Mammary epithelial cell (primary cell): ENCODE measurements at places on chromosomes 1 and 21. TPM values are rescaled to one million over a fixed set of nuclear protein-coding genes. Genes with fewer than 3 reads are reported as not detected.

Gene TNN
- polyA plus RNA-seq: not detected

GRCh38 chr21:37195059-37195458 lies 72.1 kb downstream of the VPS26C start:
- DNase-seq: no peak

DNA sequence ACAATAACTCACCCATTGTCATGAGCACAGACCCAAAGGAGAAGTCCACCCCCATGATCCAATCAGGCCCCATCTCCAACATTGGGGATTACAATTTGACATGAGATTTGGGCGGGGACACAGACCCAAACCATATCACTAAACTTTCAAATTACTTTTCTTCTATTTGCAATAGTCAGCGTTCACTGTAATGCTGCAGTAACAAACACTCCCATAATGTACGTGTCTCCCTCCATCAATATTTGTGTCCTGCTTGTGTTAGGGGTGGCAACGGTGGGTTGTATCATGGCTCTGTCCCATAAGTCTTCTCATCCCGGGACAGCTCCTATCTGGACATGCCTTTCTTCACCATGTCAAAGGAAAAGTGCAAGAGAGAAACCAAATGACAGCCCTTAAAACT lies 26.2 kb downstream of the TFF3 start:
- DNase-seq: no peak

GRCh38 chr1:147202576-147202975 lies 22.6 kb downstream of the FMO5 start:
- peak; percentile 37 for DNase-seq

DNA sequence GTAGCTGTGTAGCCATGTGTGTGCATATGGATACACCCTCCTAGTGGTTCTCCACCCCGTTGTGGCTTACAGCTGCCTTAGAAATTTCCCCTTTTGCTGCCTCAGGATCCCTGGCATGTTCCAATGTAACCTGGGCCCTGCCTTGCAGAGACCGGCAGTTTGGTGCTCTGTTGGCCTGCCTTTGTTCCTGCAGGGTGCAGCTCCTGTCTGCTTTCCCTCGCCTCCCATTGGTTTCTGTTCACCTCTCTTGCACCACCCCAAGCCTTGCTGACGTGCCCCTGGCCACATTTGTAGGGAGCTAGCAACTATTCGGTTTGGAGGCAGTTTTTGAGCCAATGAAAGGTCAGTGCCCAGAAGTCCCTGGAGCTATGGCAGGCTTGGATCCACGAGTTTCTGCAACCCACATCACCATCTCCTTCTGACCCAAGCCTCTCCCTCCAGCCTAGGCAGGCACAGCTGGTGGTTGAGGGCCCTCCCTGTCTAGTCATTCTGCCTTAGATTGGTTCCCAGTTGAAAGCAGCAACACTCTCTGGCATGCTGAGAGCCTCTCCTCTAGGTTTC lies 54.9 kb downstream of the MAB21L3 start:
- DNase-seq: no peak

DNA sequence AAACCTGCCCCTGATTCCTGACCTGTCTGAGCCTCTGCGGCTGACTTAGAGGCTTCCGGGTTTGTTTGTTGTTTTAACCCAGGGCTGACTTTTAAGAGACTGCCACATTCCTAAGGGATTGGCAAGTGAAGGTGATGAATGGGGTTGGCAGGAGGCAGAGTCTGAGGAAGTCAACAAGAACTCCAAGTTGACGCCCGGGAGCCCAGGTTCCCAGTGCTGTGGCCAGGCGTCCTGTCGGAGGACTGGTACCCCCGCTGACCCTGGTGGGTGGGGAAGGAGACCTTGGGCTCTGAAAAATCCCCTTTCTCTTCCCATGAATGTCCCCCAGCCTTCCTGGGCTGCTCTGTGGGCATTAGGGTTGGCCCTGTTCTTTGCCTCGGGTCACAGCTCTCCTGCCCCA lies 19.7 kb upstream of the EPS8L3 start:
- DNase-seq: peak; percentile 80

Gene OR14K1
- polyA plus RNA-seq: not detected

DNA sequence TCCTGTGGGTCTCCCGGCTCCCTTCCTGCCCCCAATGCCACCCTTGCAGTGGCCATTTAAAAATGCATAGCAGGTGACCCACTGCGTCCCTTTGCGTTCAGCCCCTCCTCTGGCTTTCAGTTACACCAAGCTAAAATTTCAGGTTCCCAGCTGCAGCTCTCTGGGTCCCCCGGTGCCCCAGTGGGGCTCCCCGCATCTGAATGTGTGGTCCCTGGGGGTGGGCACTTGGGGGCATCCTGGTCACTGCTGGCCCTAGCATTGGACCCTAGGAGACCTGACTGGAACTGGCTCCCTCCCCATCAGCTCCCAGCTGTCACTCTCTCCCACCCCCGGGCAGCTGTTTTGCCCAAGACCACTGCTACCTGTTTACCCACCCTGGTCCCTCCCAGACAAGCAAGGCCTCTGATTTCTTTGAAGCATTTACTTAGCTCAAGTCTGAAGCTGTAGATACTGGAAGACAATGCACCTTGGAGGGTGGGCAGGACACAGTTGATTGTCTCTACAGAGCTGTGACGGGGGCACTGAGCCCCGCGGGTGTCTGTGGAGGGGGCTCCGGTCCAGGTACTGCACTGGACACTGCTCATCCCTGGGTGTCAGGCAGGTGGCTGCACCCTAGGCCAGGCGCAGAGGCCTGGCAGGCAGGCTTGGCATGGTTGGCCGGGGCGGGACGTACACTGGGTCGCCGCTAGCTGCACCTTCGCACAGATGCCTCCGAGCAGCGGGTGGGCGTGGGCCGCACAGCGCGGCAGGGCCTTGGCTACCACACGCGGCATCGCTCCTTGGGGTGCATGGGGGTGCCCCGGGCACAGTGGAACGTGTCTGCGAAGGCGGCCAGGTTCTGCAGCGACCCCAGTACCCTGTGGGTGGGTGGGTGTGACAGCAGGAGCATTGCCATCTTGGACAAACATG lies 3.9 kb downstream of the PRXL2B start:
- DNase-seq: no peak

GRCh38 chr1:89022167-89022959 lies at the start of gene GBP3:
Gene GBP3 (minus strand): TSS chr1:89022866. CDS start chr1:89020721, 2,145 bp downstream.
- DNase-seq: peak; percentile 74

Gene CFHR1
- not detected for polyA plus RNA-seq

Gene RORC
- 0.09 TPM for polyA plus RNA-seq

GRCh38 chr1:161313554-161314200 lies 504 bp upstream of the SDHC start:
- DNase-seq: no peak

DNA sequence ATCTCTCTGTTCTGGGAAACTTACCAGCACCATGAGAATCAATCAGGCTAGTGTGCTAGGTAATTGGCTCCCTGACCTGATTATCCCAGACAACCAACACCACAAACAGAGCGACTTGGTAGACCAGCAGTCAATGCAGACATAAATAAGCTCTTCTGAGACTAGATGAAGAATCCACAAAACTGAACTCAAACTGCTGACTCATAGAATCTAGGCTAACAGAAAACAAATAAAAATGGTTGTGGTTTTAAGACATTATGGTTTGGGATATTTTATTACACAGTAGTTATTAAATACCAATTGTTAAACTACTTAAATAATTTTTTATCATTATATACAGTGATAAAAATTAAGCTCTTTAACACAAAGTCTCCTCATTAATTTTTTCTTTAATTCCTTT lies 535.7 kb downstream of the COL11A1 start:
- DNase-seq: no peak

DNA sequence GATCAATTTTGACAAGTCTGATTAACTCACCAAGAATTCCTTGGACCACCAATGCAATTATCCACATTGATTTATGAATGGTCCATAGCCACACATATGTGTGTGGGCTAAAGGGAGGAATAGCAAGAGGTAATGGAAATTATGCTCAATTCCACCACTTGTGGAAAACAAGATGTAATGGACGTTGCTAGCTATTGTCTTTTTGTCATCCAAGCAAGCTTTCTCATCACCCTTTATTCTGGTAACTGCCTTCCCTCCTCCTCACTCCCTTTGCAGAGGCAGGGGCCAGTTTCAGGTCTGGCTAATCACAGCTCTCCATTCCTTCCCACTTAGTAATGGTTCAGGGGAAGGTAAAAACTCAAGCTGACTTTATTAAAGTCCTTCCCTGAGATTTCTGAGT lies 24.7 kb upstream of the RAB3GAP2 start:
- no peak for DNase-seq

- DNase-seq: peak; percentile 32
Observed at GRCh38 chr1:167904652-167905130, 9.2 kb downstream of the ADCY10 start.

DNA sequence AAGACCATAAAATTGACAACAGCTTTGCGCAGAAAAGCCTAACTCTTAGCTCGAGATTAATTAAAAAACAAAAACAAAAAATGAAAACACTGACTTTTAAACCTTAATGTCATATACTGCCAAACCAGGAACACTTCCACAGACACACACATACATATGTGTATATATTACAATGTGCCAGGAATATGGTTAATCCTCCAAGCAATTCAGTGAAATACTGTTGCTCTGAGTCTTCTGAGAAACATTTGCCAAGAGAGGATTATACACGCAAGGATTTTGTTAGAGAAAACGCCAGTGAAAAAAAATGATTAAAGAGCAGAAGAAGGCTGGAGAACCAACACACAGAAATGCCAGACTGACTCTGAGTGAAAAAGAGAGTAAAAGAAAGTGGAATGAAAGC lies 116.7 kb upstream of the CHRM3 start:
- no peak for DNase-seq

- DNase-seq: no peak
Observed at GRCh38 chr1:224544346-224545110, 71.6 kb upstream of the CNIH3 start.

GRCh38 chr1:8941906-8942305 lies 3.8 kb upstream of the CA6 start:
- peak; percentile 83 for DNase-seq

DNA sequence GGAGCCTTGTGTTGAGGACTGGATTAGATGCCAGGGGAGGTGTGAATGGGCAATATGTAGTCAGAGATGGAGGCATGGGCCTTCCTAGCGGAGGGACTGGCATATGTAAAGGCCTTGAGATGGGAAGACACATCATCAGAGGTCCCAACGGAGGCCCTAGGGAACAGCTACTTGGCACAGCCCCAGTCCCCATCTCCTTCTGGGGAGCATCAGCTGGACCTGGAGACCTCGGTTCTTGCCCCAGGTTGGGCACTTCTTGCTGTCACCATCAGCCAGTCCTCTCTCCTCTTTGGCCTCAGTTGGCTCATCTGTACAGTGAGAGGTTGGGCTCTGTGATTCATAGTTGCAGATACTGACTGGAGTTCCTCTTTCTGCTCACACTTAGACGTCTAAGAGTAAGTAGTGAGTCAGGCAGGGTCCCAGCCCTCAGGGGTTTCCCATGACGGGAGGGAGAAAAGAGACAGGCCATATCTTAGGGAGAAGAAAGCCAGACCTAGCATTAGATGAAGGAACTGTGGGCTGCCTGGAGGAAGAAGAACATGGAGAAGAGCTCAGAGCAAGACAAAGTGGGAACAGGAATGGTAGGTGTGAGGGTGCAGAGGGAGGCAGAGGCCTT lies 3.4 kb upstream of the MARCKSL1 start:
- peak; percentile 86 for DNase-seq

Gene AKR7A2
- polyA plus RNA-seq: 65.9 TPM

DNA sequence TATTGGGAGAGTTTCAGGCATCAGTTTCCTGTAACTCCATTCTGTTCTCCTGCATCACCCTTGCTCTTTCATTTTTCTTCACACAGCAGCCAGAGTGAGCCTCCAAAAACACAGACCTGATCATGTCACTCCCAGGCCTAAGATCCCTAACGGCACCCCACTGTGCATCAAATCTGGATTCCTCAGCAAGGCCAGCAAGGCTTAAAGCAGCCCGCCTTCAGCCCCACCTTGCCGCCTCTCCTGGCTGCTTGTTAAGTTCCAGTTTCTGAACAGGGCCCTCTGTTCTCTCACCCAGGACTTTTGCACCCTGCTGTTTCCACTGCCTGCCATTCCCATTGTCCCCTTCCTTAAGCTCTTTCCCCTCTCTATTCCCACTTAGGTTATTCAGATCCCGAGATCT lies 29.3 kb downstream of the C1orf116 start:
- DNase-seq: no peak
